ENCODE measurements at places on chromosomes 13 and 19. TPM values are rescaled to one million over a fixed set of nuclear protein-coding genes. Genes with fewer than 3 reads are reported as not detected.

- no peak overlapping the region for H3K4me3 ChIP-seq
- no peaks in the 10 kb centered on the region for H3K36me3 ChIP-seq
- H3K27ac ChIP-seq: no peak overlapping the region
- no peaks in the 10 kb centered on the region for H3K27me3 ChIP-seq
- no peak for DNase-seq
These were observed 329.6 kb downstream of the EFNB2 start for GRCh38 chr13:106205871-106206270.

- peak overlapping the region; percentile 86 for H3K27ac ChIP-seq
- no peaks in the 10 kb centered on the region for H3K36me3 ChIP-seq
These were observed 74.6 kb downstream of the GNG7 start for GRCh38 chr19:2627855-2628254.

CEBPA gene
- 70.0 TPM for total RNA-seq

DNA sequence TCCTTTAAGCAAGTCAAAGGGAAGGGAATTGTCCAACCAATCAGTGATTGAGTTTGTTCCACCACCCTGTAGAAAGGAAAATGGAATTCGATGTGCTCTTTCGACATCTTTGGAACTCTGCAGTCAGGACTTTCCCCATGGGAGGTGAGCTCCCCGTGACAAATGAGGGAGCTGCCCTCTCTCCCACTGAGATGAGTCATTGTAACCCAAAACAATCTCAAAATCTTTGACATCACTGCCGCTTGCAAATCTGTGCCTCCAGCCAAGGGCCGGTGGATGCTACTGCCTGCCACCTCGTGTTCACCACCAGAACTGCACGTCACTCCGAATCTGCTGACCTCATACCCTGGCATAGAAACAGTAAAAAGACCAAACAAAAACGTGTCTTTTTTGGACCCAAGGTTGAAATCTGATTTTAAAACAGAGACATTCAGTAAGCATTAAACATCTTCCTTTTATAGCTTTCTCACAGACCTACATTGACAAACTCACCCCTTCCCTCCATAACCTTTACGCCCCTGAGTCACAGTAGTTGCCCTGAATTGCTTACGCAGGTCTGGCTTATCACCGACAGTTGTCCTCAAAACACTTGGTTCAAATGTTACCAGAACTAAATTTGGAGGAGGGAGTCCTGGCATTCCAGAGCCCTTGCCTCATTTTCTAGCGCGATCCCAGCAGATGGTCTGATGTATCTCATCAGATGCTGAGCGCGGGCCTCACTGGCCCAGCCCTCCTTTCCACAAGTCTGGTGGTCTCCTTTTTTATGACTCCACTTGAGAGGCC, 105.2 kb downstream of the COL4A2 start:
- H3K4me3 ChIP-seq: no peak overlapping the region
- H3K36me3 ChIP-seq: no peaks in the 10 kb centered on the region
- H3K27ac ChIP-seq: peak overlapping the region; percentile 72
- H3K27me3 ChIP-seq: no peaks in the 10 kb centered on the region

- H3K36me3 ChIP-seq: peaks cover 40% of the 10 kb centered on the region
- H3K4me1 ChIP-seq: no peaks in the 10 kb centered on the region
- DNase-seq: no peak
- H3K27me3 ChIP-seq: no peaks in the 10 kb centered on the region
- H3K27ac ChIP-seq: no peak overlapping the region
- no peak overlapping the region for H3K4me3 ChIP-seq
These were observed 86.7 kb downstream of the DNAJC3 start for GRCh38 chr13:95763601-95764000.

DNA sequence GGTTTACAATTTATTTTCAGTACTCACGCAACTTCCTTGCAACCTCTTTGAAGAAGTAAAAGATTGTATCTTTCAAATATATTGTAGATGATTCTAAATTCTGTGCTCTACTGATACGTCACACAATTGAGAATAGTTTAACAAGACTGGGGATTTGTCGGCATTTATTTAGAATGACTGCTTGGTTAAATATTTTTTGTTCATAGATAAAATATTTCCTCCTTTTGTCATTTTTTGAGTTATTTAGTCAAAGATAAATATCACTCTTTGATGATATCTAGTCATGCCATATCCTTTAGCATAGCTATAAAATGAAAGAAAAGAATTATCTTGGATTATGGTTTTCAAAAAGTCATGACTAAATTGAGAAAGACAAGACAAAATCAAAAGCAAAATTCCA, 2747.8 kb downstream of the PCDH9 start:
- no peaks in the 10 kb centered on the region for H3K4me1 ChIP-seq
- H3K27ac ChIP-seq: no peak overlapping the region
- DNase-seq: no peak
- H3K27me3 ChIP-seq: no peaks in the 10 kb centered on the region
- no peaks in the 10 kb centered on the region for H3K36me3 ChIP-seq

DNA sequence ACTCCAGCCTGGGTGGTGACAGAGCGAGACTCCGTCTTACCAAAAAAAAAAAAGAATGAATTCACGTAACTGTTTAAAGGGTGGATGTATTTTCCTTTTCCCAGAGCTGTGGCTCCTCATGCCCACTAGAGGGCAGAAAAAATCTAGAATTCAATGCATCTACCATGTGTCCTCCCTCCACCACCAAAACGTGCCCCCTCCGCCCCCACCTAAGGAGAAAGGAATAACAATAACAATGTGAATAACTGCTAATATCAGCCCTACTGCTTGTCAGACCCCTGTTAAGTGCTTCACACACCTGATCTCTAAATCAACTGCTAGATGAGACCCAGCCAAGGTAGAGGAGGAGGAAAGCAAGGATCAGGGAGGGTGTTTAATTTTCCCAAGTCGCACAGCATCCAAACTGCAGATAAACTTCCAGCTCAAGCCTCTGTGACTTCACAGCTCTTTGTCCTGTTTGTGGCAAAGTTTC, 20.2 kb upstream of the PNMA8B start:
- DNase-seq: no peak
- no peaks in the 10 kb centered on the region for H3K36me3 ChIP-seq
- H3K27ac ChIP-seq: no peak overlapping the region
- no peak overlapping the region for H3K4me3 ChIP-seq
